ENCODE measurements at places on chromosomes 7 and 10.
A peak's percentile ranks its signal among the peaks of the same experiment; 100 is the strongest.

DNA sequence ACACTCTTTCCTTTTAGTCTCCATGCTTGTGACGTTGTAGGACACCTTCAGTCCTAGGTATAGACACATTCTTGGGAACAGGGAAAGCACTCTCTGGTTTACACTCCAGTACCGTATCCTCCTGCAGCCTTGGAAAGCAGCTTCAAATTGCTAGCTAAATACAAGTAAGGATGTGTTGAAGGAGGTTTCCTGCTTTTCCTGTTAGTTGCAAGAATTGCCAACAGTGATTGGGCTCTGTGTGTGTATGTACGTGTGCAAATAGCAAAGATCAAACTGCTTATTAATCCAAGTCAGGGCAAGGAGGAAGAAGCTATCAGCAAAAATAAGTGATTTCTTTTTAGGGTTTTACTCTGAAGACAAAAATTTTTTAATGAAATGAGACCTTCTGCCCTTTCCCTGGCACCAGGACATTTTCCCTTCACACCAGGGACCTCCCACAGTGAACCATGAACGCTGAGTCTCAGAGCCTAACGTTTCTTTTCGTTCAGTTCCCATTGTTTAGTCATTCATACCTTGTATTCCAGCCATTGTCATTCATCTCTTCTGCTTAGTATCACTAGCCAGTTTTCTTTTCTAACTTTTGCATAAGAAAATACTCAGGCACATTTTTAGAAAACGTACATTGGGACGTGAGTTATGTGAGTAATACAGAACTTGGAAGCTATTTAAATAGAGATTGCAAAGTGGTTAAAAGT lies 36.9 kb upstream of the AUTS2 start:
- no peak for DNase-seq

- DNase-seq, result peak; percentile 26
Measured at GRCh38 chr7:34928052-34928451, 109.2 kb downstream of the DPY19L1 start.

GRCh38 chr7:53426145-53426750 lies 390.8 kb downstream of the POM121L12 start:
- no peak for DNase-seq

- DNase-seq, result no peak
Measured at GRCh38 chr7:106417273-106417902, 132.6 kb upstream of the NAMPT start.

DNA sequence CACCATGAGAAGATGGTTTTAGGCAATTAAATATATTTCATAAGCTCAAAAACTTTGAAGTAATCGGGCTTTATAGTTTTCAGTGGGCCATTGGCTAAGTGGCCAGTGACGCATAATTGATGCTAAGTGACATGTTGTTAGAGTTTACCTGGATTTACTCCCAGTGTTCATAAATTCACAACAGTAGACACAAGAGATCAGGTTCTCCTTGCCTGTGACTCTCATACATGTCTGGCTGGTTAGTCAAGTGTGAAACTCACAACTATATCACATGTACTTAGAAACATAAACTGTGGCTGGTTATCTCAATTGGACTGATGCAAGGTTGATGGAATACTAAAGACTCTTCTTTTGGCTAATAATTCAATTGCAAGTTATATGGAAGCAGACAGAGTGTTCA lies 26.2 kb downstream of the ASB15 start:
- DNase-seq, result no peak

GRCh38 chr10:102403115-102403514 lies 7.6 kb downstream of the NFKB2 start:
- no peak for DNase-seq

- DNase-seq, result no peak
Measured at GRCh38 chr7:76151932-76152331, 49.8 kb upstream of the SRRM3 start.

DNA sequence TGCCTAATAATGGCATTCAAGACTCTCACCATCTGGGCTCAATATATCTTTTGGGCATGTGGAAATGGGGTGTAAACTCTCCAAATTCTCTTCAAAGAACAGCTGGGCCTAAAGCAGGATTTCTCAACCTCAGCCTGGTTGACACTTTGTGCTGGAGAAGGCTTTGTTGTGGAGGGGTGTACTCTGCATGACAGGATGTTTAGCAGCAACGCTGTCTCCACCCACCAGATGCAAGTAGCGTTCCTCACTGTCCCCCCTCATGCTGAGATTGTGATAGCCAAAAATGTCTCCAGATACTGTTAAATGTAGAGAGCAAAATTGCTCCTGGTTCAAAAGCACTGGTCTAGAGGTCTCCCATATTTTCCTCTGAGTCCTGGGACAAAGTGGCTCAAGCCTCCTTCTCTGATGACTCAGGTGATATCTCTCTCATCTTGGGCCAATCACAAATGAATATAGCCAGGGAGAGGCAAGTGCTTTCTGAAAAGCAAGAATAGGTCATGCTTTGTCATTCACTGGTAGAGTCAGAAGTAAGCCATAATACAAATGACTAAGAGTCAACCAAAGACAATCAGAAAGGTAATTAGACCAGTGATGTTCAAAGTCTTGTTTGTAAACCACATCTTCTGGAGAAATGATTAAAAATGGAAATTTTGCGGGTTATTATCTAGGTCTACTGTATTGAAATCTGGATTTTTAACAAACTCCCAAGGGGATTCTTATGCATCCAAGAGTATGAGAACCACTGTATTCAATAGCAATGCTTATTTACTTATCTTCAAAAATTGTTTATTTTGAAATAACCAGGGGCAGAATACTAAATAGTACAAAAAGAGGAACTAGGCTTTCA lies 330.8 kb downstream of the PTEN start:
- DNase-seq, result peak; percentile 1

DNA sequence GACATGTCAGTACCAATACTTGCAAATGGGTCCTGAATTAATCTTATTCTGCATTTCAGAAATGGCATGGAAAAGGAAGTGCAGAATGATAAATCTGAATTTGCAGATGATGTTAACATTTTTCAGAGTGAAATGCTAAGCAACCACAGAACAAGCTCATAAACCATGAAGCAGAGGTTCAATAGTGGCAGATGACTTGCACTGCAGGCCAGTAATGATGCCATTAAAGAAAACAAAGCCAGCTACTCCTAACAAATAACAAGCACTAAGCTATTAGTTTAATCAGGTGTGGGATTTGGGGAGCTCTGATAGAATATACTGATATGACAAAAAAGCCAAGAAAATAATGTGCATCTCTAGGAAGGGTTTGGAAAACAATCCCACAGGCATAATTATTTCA lies 85.4 kb downstream of the FAM13C start:
- no peak for DNase-seq

DNA sequence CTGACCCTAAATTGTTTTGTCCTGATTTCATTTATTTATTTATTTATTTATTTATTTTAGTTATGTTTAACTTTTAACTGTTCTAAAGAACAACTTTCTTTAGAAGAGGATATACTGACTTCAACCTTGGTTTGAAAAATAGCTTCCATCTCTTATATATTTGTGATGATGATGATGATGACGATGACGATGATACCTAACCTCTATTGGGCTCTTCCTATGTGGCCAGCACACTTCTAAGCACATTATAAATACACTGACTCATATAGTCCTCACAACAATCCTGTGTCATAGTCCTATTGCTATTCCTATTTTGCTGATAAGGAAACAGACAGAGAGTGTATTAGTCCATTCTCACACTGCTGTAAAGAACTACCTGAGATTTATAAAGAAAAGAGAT lies 162.9 kb upstream of the KIAA1217 start:
- DNase-seq, result no peak

DNA sequence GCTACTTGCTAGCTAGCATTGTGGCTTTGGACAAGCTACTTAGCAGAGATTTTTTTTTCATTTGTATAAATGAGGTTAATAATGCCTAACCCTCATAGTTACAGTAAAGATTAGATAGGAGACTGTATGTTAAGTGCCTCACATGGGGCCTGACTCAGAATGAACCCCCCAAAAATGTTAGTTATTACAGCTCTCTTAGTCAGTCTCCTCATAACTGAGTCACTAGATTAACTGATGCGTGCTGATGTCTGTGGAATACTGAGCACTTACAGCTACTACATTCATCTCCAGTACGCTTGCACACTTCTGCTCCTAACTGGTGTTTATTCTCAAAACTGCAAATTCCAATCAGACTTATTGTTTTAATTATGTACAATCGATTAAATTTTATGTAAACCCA lies 315.3 kb downstream of the SNX13 start:
- no peak for DNase-seq

- DNase-seq, result no peak
Measured at GRCh38 chr7:22292531-22292930, 64.4 kb downstream of the RAPGEF5 start.

- DNase-seq, result no peak
Measured at GRCh38 chr7:98387131-98387530, 13.8 kb downstream of the BAIAP2L1 start.

- DNase-seq, result no peak
Measured at GRCh38 chr10:1369665-1370064, 313.5 kb downstream of the WDR37 start.

- no peak for DNase-seq
Measured at GRCh38 chr10:31745612-31746376, 182.8 kb downstream of the ARHGAP12 start.

DNA sequence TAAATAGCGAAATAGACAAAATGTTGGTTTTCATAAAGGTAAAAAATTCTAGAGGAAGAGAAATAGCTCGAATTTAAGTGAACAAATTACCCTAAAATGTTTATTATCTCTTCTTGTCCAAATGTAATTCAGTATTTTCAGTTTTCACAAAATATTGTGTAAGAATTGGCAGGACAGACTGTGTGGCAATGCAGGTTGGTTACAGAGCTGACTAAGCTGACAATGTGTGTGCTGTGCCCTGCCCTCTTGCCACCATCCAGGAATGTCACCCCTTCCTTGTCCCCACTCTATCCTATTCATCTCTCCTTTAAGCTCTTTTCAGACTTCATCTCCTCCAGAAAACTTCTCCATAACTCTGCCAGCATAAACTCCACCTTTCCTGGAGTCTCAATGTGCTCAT lies 46.1 kb downstream of the COL28A1 start:
- no peak for DNase-seq

DNA sequence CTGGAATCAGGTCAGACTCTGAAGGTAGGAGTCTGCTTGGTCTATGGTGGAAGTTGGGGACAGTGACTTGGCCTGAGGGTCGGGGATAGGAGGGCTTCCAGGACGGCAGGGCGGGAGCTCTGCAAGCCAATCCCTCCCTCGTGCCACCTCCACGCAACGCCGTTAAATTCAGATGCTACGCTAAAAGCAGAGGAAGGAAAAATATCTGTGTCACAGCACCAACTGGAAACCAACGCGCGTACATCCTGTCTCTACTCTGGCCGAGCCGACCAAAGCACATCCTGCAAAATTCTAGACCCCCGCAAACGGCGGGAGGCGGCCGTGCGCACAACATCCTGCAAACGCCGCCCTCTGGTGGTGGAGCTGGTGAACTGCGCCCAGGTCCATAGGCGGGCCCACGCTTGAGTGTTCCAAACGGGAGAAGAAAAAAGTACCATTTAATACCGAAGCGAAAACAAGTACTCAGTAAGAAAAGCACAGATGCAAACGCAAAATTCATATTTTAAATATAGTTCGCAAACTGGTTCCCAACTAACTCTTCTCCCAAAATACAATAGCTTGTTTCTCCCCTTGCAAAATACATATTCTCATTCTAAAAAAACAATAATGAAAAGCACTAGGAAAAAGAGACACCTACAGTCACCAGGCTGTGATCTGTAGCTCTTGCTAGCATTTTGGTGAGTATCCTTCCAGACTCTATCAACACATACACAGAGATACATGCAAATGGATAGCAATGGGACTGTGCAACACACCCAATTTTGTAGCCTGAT lies 45.7 kb upstream of the HSPA12A start:
- peak; percentile 68 for DNase-seq

- DNase-seq, result no peak
Measured at GRCh38 chr7:50226145-50226544, 78.4 kb upstream of the IKZF1 start.

DNA sequence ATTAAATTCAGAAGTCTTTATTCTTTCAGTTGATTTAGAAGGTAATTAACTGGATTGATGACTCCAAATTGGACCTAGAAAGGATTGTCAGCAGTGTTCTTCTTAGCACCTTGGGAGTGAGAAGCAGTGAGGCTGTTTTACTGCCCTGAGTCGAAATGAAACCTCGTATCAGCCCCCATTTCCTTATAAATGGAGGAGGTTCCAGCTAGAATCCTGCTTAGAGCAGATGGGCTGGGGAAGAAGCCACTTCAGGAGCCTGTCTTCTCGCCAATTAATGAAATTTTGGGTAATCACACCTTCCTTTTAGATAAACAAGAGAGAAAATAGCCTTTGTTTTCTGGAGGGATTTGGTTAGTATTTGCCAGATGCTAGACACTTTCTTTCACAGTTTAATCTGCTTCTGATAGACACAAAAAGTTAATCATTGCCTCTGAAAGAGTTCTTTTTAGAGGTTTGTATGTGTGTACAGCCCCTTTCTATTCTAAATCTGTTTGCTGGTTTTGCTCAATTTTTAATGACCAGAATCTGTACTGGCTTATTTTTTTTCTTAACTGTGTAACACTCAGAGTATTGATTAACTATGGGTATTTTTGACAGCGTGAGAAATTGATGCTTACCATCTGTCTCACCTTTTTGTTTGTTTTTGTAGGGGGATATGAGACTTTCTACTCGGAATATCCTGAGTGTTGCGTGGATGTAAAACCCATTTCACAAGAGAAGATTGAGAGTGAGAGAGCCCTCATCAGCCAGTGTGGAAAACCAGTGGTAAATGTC lies 4.6 kb downstream of the DUSP5 start:
- DNase-seq, result no peak

- no peak for DNase-seq
Measured at GRCh38 chr10:119657725-119658124, 6.5 kb downstream of the BAG3 start.

- DNase-seq, result no peak
Measured at GRCh38 chr10:71613261-71613777, 106.3 kb downstream of the C10orf105 start.

- DNase-seq, result no peak
Measured at GRCh38 chr10:45425621-45426563, 51.9 kb downstream of the ALOX5 start.

GRCh38 chr10:13139150-13139549 lies 22.2 kb upstream of the MCM10 start:
- DNase-seq, result no peak

- no peak for DNase-seq
Measured at GRCh38 chr7:131921016-131921415, 364.6 kb upstream of the PODXL start.

- DNase-seq, result no peak
Measured at GRCh38 chr7:131100357-131101054, 227.2 kb upstream of the MKLN1 start.
